ENCODE measurements at places on chromosomes 2 and 18.

DNA sequence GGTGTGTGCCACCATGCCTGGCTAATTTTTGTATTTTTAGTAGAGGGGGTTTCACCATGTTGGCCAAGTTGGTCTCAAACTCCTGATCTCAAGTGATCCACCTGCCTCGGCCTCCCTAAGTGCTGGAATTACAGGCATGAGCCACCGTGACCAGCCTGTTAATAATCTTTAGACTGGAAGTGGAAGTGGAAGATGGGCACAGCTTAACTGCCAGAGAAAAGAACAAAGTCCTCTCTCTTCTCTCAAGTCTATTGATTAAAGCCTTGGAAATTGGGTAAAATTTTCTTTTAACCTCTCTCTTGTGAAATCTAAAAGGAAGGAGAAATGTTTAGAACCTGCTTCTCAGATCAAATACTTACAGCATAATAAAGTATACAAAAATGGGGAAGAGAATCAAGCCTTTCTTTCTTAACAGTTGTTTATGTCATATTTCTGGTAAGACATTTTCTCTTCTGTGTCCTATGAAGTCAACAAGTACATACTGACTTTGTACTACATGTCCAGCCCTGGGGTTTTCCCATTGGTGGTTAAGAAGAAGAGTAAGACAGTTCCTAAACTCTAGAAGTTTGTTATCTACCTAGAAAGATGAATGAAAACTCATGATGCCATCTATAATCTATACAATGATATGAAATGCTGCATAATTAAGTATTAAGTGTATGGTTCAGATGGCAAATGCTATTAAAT is 4.6 kb downstream of the TMEM169 start:
- no peak for DNase-seq

- DNase-seq, result peak; percentile 21
These were observed 252.4 kb upstream of the SLC39A10 start for GRCh38 chr2:195404651-195405050.

DNA sequence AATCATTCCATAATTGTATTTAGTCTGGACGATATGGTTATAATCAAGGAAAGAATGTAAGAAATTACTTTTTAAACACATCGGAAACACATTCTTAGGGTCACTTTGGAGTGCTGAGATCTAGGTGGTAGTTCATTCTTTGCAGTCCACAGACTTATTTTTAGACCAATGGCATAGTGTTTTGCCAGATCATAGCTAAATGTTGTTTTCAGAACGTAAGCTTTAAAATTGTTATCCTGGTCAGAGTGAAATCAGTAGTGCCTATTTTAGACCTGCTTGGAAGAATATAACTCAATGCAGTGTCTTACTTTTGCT is 4.3 kb downstream of the MYL12A start:
- no peak for DNase-seq

- no peak for DNase-seq
These were observed 18.2 kb downstream of the PTPRM start for GRCh38 chr18:7585276-7585670.

GRCh38 chr2:197996583-197996982 is 192.2 kb downstream of the PLCL1 start:
- DNase-seq, result no peak

DNA sequence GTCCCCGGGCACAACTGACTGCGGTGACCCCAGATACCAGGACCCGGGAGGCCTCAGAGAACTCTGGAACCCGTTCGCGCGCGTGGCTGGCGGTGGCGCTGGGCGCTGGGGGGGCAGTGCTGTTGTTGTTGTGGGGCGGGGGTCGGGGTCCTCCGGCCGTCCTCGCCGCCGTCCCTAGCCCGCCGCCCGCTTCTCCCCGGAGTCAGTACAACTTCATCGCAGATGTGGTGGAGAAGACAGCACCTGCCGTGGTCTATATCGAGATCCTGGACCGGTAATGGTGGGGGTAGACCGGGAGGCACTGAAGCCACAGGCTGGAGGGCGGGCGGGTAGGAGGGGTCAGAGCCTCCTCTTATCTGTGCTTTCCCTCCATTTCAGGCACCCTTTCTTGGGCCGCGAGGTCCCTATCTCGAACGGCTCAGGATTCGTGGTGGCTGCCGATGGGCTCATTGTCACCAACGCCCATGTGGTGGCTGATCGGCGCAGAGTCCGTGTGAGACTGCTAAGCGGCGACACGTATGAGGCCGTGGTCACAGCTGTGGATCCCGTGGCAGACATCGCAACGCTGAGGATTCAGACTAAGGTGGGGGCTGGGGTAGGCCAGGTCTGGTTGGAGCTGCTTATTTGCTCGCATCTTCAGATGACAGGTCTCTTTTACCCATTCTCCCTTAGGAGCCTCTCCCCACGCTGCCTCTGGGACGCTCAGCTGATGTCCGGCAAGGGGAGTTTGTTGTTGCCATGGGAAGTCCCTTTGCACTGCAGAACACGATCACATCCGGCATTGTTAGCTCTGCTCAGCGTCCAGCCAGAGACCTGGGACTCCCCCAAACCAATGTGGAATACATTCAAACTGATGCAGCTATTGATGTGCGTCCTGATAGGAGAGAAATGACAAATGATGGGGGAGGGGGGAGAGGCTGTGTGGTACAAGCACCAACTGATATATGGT is 780 bp downstream of the HTRA2 start:
- DNase-seq, result peak; percentile 57

- DNase-seq, result no peak
These were observed 496 bp downstream of the SUCLG1 start for GRCh38 chr2:84458551-84459017.

- DNase-seq, result no peak
These were observed 1221.0 kb downstream of the SUCLG1 start for GRCh38 chr2:83238111-83238510.
